ENCODE measurements at places on chromosomes 6 and 20.

DNA sequence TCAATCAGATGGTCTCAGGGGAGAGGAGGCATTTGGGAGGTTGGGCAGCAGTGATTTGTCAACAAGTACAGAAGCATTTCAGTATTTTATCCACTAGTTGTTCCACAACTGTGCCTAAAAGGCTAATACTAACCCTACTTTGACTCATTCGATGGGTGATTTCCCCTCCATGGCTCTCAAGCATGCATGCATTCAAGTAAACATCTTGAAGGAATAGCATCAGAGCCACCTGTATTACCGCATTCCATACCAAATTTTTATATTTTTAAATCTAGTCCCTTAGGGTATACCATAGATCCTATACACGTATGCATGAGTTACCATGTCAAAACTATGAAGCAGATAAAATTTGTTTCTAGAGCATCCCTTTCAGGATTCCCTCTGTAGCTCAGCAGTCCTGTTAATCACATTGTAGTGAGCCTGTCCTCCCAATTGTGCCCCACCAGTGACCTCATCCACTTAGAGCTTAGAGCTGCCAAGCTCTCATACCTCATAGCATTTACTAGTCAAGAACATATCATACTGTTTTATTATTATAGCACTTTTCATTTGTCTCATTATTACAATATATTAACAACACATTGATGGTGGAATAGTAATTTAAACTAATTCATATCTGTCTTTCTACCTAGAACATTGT, 213.8 kb downstream of the LAMA2 start:
- DNase-seq = no peak

GRCh38 chr6:105459864-105460263, 57.0 kb upstream of the PREP start:
- no peak for DNase-seq

DNA sequence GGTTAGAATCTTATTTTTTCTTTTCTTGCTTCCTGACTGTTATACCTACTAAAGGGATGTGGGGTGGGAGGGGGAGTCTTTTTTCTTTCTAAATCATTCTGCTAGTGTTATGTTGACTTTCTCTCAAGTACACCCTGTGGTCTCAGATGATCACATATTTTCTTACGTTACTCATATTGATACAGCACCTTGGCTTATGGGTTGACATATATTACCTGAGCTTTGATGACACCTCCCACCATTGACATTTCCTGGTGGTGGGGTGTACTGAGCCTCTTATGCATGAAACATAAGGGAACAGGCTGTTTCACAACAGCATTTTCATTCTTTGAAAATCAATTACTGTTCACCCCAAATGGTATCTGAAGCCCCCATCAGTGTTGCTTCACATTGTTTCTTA, 169.8 kb downstream of the MMS22L start:
- no peak for DNase-seq

DNA sequence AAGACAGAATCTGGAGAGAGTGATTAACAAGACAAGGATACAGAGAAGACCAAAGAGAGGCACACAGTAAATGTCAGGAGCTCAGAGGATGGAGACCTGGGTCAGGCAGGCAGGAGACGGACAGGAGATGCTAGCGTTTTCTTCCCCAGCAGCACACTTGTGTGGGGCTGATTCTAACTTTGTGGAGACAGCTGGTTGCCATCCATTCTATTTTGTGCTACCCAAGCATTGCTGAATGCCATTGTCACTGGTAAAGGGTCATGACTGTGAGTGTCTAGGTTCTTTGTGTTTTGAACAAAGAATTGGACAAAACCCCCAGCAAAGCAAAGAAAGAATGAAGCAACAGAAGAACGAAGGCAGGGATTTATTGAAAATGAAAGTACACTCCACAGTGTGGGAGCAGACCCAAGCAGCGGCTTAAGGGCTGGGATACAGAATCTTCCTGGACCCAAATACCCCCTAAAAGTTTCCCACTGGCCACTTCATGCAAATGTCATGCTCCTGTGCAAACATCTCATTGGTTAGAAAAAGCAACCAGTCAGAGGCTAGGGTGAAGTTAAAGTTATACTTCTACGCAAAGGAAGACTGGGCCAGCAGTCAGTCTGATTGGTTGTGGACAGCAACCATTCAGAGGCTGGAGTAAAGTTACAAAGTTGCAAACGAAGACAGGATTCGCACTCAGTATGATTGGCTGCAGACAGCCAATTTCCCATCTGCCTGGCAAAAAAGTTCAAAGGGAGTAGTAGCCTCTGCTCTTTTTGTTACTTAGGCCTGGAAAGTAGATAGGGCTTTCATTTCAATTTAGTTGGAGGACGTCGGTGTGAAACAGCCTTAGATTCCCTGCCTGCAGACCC, 17.5 kb downstream of the PTK7 start:
- no peak for DNase-seq

GRCh38 chr20:13638162-13638495, 603 bp downstream of the TASP1 start:
- no peak for DNase-seq

DNA sequence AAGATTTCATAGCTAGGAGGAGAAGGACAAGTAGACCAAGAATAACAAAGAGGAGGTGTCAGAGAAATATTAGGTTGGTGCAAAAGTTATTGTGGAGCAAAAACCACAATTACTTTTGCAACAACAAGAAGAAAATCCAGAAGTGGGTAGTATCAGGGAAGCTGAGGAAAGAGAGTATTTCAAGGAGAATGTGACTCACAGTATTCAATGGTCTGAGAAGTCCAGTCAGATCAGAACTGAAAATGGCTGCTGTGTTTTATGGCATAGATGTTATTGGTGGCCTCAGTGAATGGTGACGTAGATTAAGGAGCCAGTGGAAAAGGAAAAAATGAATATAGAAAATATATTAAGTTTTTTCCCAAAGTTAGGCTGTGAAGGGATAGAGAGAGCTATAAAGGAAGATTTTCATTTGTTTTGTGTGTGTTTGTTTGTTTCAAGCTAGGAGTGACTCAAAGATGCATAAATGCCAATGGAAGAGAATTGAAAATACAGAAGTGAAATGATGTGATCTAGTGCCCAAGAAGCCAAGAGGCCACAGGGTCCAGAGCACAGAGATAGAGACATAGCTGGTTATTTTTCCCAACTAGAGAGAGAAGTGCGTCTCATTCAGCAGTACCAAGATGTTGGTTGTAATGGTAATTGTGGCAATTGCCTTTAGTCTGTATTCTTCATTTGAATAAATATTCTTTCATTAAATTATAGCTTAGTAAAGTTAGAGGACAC, 112.8 kb downstream of the ADTRP start:
- DNase-seq = no peak

DNA sequence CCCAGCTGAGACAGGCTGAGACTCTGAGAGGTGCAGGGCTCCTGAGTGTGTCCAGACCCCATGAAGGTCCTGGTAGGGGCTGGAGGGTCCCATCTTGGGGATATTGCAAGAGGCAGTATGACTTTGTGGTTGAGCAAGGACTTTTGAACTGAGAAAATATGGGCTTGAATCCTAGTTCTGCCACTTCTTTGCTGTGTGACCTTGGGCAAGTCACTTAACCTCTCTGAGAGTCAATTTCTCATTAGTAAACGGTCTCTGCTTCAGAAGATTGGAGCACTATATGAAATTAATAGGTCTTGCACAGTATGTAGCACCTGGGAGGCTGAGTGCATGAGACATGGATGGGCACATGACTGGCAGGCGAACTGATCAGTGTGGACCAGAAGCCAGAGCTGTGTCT, 42.7 kb downstream of the TFEB start:
- no peak for DNase-seq

GRCh38 chr20:34037121-34037520, 43.4 kb downstream of the RALY start:
- DNase-seq = peak; percentile 63

DNA sequence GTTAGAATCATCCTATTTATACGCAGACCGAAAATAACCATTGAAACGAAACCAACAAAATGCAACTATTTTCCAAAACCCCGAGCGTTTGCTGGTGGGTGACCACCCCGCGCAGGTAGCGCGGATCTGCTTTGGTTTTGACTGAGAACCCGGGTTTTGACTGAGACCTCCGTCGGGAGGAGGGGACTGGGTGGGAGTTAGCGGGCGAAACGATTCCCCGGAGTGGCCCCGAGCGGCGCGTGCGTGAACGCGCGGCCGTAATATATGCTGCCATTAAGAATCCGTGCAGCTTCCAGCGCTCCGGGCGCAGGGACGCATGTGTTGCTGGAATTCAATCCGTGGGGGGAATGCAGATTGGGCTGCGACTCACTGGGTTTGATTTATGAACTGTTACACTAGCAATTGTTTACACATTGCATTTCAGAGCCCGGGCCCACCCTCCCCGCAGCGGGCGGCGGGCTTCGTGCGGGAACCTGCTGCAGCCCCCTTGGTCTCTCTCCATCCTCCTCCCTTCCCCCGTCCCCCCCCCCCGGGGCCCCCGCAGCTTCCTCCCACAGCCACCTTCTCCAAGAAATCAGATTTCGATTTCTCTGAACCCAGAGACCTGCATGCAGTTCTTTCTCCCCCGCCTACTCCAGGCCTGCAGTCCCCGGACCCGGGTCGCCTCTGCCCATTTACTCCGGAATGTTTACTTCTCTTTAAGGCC, 9.9 kb downstream of the NRN1 start:
- peak; percentile 18 for DNase-seq

DNA sequence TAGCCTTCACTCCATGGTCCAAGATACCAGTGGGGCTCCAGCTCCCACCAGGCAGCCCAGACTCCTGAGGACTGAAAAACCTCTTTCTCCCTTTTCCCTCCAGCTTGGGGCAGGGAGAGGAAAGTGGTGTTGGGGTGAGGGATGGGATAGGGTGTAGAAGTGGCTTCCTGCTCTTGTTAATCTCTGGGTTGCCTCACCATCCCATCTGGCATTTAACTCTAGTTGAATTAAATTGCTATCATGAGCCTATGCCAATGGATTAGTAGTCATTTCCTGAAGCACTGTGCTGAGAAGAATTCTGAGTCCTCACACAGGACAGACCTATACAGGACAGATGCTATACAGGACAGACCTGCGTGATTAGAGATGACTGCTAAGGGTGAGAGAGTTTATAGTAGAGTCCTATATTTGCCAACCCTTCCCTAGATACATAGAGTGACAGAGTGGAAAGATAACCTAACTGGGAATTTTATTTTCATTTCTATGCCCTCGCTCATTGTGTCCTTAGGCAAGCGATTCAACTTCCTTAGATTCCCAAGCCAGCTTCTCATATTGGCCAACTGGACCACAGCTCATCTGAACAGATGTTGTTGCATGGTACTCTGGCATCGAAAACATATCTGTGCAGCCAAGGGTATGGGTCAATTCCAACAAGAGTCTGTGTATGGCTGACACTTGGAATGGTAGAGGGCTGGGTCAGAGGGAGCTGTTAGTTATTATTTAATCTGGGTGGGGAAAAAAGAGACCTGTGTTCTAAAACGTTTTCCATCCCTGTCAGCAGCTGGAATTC, 42.8 kb downstream of the MCHR2 start:
- no peak for DNase-seq

DNA sequence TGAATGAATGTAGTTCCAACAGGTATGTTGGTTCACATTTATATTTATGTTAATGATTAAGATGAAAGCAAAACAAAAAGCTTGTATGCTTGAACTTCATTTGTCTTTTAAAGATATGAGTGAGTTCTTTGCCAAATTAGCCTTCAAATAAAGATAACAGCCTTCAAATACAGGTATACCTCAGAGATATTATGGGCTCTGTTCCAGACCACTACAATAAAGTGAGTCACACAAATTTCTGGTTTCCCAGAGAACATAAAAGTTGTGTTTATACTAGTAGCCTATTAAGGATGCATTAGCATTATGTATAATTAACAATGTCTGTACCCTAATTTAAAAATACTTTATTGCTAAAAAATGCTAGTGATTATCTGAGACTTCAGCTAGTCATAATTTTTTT, 245.3 kb upstream of the MAN1A1 start:
- no peak for DNase-seq

- DNase-seq = no peak
These were observed 594.0 kb upstream of the JAG1 start for GRCh38 chr20:11267762-11268335.

DNA sequence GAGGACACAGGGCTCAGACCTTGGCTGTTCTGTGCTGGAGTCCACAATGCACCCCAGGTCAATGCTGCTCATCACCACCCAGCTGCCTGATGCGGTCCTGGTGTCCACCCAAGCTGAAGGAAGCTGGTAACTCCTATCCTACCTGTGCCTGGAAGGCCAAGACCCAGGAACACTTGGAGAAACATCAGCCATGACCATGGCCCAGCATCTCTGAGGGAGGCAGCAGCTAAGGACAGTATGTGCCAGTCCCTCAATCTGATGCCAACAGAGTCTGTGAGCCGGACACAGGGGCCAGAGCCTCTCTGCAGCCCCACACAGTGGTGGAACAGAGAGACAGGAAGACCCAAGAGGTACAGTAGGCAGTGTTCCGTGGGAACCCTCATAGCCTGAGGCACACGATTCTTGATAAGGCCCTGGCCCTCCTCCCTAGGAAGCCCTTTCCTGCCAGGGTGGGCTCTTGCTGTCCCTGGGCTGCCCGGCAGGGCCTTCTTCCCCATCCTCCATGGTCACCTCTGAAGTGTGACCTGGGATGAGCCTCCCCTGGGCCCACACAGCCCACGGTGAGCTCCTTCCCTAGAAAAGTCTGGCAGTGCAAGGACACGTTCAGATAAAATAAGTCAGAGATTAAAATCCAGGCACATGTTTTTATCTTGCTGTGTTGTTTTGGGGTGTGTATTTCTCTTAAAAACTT, 170.7 kb downstream of the THBS2 start:
- DNase-seq = no peak

- DNase-seq = no peak
These were observed 71.1 kb downstream of the ROS1 start for GRCh38 chr6:117354671-117355070.

DNA sequence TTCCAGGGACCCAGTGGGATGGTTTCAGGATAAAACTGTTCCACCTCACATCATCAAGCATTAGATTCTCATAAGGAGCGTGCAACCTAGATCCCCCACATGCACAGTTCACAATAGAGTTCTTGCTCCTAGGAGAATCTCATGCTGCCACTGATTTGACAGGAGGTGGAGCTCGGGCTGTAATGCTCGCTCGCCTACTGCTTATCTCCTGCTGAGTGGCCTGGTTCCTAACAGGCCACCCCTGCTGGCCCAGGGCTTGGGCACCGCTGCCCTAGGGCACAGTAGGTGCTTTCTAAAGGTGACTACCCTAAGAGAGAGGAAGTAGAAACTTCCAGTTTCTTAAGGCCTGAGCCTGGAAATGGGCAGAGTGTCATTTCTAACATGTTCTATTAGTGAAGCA, 656.9 kb downstream of the PRKN start:
- no peak for DNase-seq

DNA sequence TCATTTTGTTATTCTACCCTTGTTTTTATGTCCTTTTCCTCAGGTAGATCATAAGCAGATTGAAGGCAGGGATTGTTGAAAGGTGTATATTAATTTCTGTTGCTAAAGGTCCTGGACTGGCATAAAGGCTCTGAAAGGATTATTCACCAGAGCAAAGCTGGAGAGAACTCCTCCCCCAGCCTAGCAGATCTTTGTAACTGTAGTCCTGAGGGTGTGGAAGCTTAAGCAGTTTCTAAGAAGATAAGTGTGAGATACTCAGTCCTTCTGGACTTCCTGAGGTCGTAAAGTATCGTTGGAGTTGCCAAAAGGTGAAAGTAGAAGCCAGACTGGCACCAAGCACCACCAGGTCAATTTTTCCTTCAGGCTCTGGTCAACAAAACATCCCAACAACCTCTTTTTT, 24.2 kb downstream of the CGA start:
- no peak for DNase-seq
